Activated naive CD4-positive, alpha-beta T cell treated with anti-CD3 and anti-CD28 coated beads, Interleukin-2, amount 10 ng/mL, durations not matched to agents 7 days and 5 days (primary cell): ENCODE measurements at places on chromosomes 7 and 10.
A peak's percentile ranks its signal among the peaks of the same experiment; 100 is the strongest.

- no peak for DNase-seq
Measured at GRCh38 chr7:149735181-149735602, 38.2 kb downstream of the ZNF467 start.

DNA sequence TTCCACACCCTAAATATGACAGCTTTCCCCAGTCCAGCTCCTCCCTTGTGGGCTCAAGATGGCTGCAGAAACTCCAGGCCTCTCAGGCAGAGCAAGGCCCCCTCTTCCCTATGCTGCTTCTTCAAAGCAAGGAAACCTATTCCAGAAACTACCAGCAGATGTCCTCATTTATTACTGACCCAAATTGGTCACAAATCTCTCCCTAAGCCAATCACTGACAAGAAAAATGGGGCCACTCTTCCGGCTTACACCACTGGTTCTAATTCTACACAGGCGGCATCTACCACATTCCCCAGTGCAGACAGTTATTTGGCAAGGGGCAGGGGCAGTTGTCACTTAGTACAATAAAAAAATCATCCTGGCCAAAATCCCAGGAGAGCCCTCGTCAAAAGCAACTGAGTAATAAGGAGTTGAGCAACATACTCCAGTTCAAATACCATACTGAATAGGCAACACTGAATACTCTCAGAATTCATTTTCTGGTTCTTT lies 150.4 kb downstream of the SFMBT2 start:
- DNase-seq: no peak

DNA sequence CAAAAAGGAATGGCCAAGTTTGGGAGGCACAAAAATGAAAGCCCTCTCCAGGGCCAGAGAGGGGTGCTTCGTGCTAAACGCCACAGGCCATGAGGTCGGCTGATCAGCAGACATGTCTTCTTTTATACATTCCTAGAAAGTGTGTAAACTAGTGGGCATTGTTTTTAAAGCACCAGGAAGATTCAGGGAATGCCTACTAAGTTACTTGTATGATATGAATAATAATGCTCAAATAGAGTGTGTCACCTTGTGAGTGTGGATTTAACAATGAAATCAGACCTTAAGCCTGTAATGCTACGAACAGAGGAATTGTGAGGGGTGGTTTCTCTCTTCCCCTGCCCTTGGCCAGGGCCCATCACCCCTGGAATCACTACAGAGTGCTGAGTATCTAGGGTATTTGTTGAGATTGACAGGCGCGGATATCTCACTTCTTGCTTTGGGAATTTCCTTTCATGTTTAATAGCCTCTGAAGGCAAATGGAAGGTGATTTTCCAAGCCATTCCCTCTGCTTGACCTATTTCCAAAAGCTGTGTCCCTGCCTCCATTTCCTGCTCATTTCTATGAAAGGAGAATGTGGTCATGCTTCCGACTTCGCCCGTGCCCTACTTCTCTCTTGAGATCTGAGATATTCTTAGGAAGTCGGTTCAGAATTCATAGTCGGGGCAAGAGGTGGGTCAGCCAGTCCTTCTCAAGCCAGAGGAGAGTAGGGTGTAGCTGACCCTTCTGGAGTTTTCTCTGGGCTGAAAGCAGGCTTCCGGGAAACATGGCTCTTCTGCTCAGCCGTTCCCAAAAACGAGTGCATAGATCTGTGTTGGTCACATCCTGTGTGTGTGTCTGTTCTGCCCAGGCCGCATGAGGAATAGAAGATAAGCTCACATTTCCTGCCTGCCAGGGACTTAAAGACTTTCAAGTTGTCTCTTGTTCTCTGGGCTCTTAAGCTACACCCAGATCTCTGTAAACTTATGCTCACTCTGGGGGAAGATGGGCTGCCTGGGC lies 167.8 kb upstream of the ITGB1 start:
- DNase-seq: peak; percentile 62

- DNase-seq: no peak
Measured at GRCh38 chr7:147804032-147804431, 786.5 kb upstream of the C7orf33 start.
